ENCODE measurements at places on chromosomes 7 and 10. TPM values are rescaled to one million over a fixed set of nuclear protein-coding genes. Genes with fewer than 3 reads are reported as not detected.

PRSS1 gene
- total RNA-seq: not detected

NUDT13 gene
- 1.6 TPM for total RNA-seq

TTYH3 gene
- 51.1 TPM for total RNA-seq

FAM3C gene
- total RNA-seq: 50.7 TPM

STRIP2 gene
- 5.7 TPM for total RNA-seq

SPDYE16 gene
- not detected for total RNA-seq

SUN3 gene
- total RNA-seq: not detected

GIMAP6 gene
- 150 TPM for total RNA-seq

ADIRF gene
- 21.6 TPM for total RNA-seq

CCL24 gene
- 0.28 TPM for total RNA-seq

HUS1 gene
- total RNA-seq: 19.8 TPM

FAM180A gene
- not detected for total RNA-seq

TMEM178B gene
- not detected for total RNA-seq

HTRA1 gene
- total RNA-seq: 131 TPM

LRGUK gene
- total RNA-seq: 0.18 TPM

CYP26A1 gene
- total RNA-seq: 0.36 TPM

ANXA8L1 gene
- not detected for total RNA-seq
